ENCODE measurements at places on chromosomes 5 and 9.
A peak's percentile ranks its signal among the peaks of the same experiment; 100 is the strongest.

DNA sequence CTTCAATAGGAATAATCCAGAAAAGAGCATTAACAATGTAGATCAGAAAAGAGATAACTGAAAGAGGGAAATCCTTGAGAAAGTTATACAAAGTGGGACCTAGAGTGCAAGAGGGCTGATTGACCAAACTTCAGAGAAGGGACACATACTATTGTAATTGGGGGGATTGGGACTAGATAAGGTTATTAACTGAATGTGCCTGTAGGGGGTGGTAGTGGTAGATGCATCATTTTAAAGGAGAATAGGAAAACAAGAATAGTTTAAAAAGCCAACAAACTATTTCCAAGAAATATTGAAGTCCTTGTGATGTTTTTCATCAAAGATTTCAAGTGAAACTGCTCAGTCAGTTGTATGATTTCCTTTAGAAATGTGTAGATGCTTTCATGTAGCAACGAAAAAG is 468.5 kb downstream of the TAF11L14 start:
- H3K4me1 ChIP-seq: no peaks in the 10 kb centered on the region
- H3K27ac ChIP-seq: no peak overlapping the region
- H3K36me3 ChIP-seq: no peaks in the 10 kb centered on the region
- peaks cover 2% of the 10 kb centered on the region for H3K27me3 ChIP-seq
- DNase-seq: no peak

GRCh38 chr5:14432931-14433589 is 148.5 kb upstream of the OTULINL start:
- no peak for DNase-seq
- H3K27me3 ChIP-seq: peaks cover 6% of the 10 kb centered on the region
- peak overlapping the region; percentile 65 for H3K27ac ChIP-seq
- peaks cover 49% of the 10 kb centered on the region for H3K4me1 ChIP-seq
- no peak overlapping the region for H3K4me3 ChIP-seq

DNA sequence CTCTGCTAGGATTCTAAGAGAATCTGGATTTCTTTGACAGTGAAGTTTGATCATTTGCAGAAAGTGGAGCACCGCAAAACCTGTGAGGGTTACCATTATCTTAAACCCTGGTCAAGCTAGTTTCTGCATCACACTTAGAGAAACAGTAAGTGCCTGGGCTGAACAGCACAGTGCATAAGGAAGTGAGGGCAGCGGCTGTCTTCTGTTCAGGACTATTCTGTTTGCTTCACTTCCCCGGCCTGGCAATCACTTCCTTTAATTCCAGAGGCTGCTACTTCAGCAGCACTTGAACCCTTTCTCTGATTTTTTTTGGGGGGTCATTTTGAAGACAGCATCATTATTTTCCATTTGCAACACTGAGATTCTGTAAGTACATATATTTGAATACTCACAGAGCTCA is 32.0 kb downstream of the SEMA6A start:
- H3K4me3 ChIP-seq: no peak overlapping the region
- H3K27ac ChIP-seq: no peak overlapping the region
- peaks cover 20% of the 10 kb centered on the region for H3K4me1 ChIP-seq
- H3K36me3 ChIP-seq: peaks cover 25% of the 10 kb centered on the region

- H3K36me3 ChIP-seq: peaks cover 6% of the 10 kb centered on the region
- DNase-seq: no peak
- H3K4me1 ChIP-seq: peaks cover 13% of the 10 kb centered on the region
- H3K4me3 ChIP-seq: peak overlapping the region; percentile 54
Measured at GRCh38 chr9:136578915-136579649, 33.2 kb upstream of the NOTCH1 start.

GRCh38 chr5:73655521-73656160 is 29.6 kb downstream of the ARHGEF28 start:
- no peak for DNase-seq
- no peaks in the 10 kb centered on the region for H3K27me3 ChIP-seq
- no peaks in the 10 kb centered on the region for H3K36me3 ChIP-seq
- H3K27ac ChIP-seq: no peak overlapping the region
- peaks cover 4% of the 10 kb centered on the region for H3K4me1 ChIP-seq
- no peak overlapping the region for H3K4me3 ChIP-seq

GRCh38 chr5:128904805-128905567 is 60.3 kb upstream of the SLC27A6 start:
- H3K36me3 ChIP-seq: no peaks in the 10 kb centered on the region
- no peaks in the 10 kb centered on the region for H3K4me1 ChIP-seq
- no peaks in the 10 kb centered on the region for H3K27me3 ChIP-seq
- H3K27ac ChIP-seq: no peak overlapping the region
- no peak overlapping the region for H3K4me3 ChIP-seq

DNA sequence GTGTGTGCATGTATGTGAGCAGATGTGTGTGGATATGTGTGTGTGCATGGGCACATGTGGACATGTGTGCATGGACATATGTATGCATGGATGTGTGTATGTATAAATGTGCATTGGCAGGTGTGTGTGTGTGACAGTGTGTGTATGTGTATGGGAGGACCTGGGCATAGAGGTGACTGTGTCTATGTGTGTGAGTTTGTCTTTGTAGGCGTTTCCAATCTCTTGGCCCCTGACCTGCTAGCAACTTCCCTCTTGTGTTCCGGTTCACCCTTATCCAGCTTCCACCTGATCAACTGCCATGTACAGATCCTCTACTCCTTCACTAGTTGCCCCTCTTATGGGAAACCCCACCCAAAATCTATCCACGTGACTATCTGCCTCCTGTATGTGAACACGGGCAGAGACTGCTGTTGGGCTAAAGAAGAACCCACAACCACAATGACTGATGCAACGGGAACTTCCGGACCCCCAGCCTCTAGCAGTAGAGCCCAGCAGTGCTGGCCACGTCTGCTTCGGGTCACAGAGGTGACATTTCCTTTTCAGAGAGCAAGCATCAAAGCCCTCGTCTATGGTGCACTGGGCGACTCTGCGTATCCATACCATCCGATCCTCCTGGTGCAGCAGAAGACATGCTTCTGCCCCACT is 24.9 kb upstream of the GADD45G start:
- no peak for DNase-seq
- H3K27ac ChIP-seq: no peak overlapping the region
- H3K27me3 ChIP-seq: peaks cover 4% of the 10 kb centered on the region
- no peak overlapping the region for H3K4me3 ChIP-seq
- no peaks in the 10 kb centered on the region for H3K36me3 ChIP-seq

DNA sequence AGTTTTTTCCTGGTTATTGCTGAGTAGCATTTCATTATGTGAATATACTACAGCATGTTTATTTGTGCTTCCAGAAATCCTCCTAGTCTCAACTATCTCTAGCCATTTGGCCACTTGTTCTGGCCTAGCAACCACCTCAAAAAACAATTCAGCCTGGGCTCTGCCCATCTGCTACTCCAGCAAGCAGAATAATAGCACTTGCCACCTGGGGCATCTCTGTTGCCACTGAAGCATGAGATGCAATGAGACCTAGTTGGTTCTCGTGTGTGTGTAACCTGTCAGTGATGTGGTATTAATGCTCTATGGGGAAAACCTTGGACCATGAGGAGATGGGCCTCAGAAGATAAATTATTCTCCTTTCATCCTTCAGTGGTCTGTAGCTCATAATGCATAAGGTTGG is 129.5 kb downstream of the RNF180 start:
- peaks cover under 1% of the 10 kb centered on the region for H3K27me3 ChIP-seq
- DNase-seq: no peak
- H3K27ac ChIP-seq: no peak overlapping the region
- H3K4me3 ChIP-seq: no peak overlapping the region
- H3K36me3 ChIP-seq: no peaks in the 10 kb centered on the region
- no peaks in the 10 kb centered on the region for H3K4me1 ChIP-seq

- no peak overlapping the region for H3K4me3 ChIP-seq
- no peak for DNase-seq
- H3K36me3 ChIP-seq: no peaks in the 10 kb centered on the region
- H3K27ac ChIP-seq: no peak overlapping the region
- no peaks in the 10 kb centered on the region for H3K4me1 ChIP-seq
- no peaks in the 10 kb centered on the region for H3K27me3 ChIP-seq
Measured at GRCh38 chr5:89313804-89314588, 431.0 kb upstream of the MEF2C start.

DNA sequence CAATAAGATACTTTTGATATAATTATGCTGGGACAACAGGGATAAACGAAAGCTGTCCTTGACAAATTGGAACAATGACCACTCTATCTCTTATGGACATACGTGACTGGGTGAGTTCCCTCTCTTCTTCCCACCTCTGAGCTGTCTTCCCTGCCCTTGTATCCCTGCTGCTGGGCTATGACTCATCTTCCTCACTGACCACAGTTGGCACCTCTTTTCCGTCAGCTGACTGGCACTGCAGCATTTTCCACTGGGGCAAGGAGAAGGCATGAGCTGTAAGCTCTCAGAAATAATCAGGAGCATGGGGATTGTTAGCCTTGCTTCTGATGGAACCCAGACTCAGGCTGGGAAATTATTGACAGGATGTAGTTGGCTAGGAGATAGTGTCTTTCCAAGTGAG is 48.7 kb downstream of the PCSK1 start:
- no peaks in the 10 kb centered on the region for H3K36me3 ChIP-seq
- H3K4me3 ChIP-seq: no peak overlapping the region

- peaks cover 26% of the 10 kb centered on the region for H3K4me1 ChIP-seq
Measured at GRCh38 chr5:132227235-132227484, 493 bp downstream of the P4HA2 start.

DNA sequence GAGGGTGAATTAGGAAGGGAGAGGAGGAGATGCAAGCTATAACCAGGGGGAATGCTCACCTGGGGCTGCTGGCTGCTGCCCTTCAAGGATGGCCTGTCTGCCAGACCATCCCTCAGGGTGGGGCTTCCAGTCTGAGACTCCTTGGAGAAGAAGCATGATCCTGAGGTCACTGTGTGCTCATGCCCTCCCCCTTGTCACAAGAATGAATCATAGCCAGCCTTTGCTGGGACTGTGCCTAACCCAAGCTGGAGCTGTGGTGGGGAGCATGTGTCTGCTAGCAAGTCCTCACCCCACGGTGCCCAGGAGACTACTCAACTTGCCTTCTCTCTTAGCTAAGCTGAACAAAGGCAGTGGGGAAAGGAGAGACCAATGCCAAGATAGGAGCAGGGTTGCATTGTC is 463.6 kb downstream of the SPOCK1 start:
- H3K27ac ChIP-seq: no peak overlapping the region
- no peak for DNase-seq
- peaks cover 45% of the 10 kb centered on the region for H3K4me1 ChIP-seq
- H3K4me3 ChIP-seq: no peak overlapping the region

DNA sequence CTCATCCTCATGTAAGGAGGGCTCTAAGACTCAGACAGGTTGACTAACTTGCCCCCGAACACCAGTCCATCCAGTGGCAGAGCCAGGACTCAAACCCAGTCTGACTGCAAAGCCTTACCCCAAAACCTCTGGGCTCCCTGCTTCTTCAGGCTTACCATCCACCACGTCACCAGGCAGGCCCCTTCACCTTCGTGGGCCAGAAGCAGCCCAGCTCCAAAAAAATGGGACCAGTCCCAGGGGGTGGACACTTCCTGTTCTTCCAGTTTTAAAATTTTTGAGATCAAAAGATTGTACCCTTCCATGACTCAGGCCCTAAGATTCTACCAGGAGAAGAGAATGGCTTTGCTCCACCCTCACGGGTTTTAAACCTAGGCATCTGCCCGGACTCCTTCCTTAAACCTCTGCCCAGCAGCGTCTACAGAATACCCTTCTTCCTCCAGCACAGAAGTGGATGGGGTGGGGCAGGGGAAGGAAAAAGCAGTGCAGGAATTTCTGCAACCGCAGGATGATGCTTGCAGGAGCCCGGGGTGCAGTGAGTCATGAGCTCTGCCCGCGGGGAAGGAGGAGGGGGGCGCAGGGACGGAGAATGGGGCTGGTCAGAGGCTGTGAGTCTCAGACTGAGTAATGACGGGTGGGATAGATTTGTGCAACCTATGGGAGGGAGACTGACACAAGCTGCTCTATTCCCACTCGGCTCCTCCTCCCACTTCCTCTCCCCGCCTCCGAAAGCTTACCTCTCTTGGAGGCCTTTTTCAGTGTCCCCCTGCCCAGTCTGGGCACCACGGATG is 50.4 kb upstream of the STXBP1 start:
- H3K36me3 ChIP-seq: peaks cover 30% of the 10 kb centered on the region
- peaks cover 60% of the 10 kb centered on the region for H3K4me1 ChIP-seq
- H3K4me3 ChIP-seq: peak overlapping the region; percentile 42
- H3K27me3 ChIP-seq: peaks cover 10% of the 10 kb centered on the region

DNA sequence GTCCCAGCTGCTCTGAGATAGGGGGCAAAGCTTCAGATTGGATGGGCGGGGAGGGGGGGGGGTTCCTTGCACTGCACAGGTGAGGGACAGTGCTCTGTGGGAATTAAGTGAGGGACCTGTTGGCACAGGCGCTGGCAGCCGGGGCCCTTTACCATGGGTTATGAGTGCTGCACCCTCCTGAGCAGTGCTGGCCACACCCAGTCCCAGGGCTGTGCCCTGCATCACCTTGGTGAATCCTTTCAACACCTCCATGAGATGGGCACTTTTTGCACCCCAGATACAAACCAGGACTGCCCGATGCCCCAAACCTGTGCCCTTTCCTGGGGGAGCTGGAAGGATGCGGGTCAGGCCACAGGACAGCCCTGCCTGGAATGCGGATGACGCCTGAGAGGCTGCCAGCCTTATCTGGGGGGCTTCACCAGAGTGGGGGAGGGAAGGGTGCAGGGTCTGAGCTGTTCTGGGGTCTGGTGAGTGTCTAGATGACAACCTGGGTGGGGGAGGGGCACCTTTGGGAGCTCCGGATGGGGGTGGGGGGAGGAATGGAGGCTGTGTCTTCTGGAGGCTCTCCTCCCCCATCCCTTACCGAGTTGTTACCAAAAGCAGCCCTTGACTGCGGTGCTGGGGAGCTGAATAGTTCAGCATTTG is 5.2 kb downstream of the CRB2 start:
- peaks cover 10% of the 10 kb centered on the region for H3K4me1 ChIP-seq
- no peaks in the 10 kb centered on the region for H3K36me3 ChIP-seq
- H3K27ac ChIP-seq: no peak overlapping the region
- no peak overlapping the region for H3K4me3 ChIP-seq
- peaks cover 23% of the 10 kb centered on the region for H3K27me3 ChIP-seq

DNA sequence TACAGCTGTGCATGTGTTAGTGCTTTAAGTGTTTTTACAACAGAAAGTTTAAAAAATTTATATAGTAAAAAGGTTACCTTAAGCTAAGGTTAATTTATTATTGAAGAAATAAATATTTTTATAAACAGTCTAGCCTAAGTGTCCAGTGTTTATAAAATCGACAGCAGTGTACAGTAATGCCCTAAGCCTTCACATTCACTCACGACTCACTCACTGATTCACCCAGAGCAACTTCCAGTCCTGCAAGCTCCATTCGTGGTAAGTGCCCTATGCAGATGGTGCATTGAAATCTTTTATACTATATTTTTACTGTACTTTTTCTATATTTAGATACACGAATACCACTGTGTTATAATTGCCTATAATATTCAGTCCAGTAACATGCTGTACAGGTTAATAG is 159.1 kb downstream of the ROR2 start:
- H3K4me1 ChIP-seq: no peaks in the 10 kb centered on the region
- DNase-seq: no peak
- H3K27me3 ChIP-seq: no peaks in the 10 kb centered on the region
- no peak overlapping the region for H3K27ac ChIP-seq
- no peaks in the 10 kb centered on the region for H3K36me3 ChIP-seq

Data from endothelial cell (in vitro differentiated cells).